MCF 10A (cell line): ENCODE measurements at places on chromosomes 1 and 21. TPM values are rescaled to one million over a fixed set of nuclear protein-coding genes. Genes with fewer than 3 reads are reported as not detected.

SLAMF7 gene
- 8.6 and 26.3 TPM in 2 replicates for total RNA-seq

- DNase-seq = no peak
Measured at GRCh38 chr1:186633116-186633515, 47.1 kb downstream of the PTGS2 start.

GRCh38 chr1:116945996-116946395 is 36.3 kb downstream of the PTGFRN start:
- DNase-seq = no peak

- peak; percentile 87 for DNase-seq
Measured at GRCh38 chr1:113542221-113542701, 151.9 kb downstream of the MAGI3 start.
